Natural killer cell (primary cell): ENCODE measurements at places on chromosomes 13 and 19.

DNA sequence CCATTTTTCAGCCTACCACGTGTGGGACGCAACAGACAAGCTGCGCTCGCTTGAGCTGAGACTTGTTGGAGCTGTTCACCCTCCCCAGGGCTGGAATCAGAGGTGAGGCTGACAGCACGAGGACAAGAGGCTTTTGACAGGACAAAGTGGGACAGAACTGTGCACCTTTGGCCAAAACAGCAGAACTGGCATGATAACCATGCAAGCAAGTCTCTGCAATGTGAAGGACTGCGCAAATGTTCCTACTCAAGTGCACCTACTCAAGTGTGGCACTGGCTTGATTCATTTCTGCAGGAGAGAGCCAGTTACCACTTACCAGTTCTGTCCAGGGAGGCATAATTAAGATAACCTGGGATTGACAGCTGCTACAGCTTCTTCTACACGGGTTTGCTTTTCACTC, 62.2 kb upstream of the TM9SF2 start:
- no peak for DNase-seq

DNA sequence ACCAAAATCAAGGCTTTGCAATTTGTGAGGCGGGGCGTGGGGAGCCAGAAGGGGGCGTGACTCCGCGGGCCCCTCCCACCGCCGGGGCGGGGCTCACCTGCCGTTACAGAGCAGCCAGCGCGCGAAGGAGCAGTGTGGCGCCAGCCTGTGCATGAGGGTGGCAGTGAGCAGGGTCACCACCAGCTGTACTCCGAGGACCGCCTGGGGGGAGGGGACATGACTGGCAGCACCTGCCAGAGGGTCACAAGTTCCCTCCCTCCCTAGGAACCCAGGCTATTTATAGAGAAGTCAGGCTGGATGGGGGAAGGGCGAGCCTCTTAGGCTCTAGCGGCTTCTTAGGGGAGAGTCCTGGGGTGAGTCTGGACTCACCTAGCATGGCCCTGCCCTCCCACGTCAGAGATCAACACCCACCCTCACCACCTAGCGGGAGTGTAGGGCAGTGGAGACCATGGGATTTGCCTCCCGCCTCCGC, 3.6 kb downstream of the TMEM161A start:
- DNase-seq, result peak; percentile 54

GRCh38 chr19:12705654-12706331, 9.4 kb upstream of the FBXW9 start:
- no peak for DNase-seq

DNA sequence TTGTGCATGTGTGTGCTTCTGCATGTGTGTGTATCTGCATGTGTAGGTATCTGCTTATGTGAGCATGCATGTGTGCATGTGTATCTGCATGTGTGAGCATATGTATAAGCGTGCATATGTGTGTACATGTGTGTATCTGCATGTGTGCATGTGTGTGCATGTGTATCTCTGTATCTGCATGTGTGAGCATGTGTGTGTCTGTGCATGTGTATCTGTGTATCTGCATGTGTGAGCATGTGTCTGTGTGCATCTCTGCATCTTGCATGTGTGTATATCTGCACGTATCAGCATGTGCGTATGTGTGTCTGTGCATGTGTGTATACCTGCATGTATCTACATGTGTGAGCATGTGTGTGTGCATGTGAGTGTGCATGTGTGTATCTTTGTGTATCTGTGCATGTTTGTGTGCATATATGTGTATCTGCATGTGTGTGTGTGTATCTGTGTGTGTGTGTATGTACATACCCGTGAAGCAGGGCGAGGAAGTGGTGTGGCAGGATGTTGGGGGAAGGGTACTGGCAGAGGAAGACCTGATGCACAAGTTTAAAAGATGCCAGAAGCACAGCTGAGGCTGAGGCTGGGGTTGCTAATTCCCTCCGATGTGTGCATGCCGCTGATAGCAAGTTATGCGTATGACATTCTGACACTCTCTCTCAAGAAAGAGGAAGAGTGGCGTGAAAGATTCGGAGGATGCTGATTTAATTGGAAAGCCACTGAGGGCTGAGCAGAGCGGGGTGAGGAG, 64.2 kb downstream of the TEX29 start:
- DNase-seq, result no peak

DNA sequence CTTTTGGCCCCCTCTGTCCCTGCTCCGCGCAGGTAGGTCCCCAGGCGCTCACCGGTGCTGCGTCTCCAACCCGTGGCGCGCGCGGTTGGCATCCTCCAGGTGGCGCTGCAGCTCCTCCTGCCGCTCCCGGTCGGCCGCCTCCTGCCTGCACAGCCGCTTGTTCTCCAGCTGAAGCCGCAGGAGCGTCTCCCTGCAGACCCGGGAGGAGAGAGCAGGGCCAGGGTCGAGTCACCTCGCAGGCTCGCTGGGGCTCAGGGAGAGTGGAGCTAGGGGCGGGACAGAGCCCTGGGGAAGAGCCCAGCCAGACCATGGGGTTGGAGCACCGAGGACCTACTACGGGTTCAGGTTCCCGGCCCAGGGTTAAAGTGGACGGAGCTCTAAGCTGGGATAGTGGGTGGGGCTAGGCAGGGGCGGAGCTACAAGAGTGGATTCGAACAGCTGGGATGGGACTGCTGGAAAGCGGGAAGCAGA, 9.3 kb downstream of the HOOK2 start:
- peak; percentile 80 for DNase-seq

DNA sequence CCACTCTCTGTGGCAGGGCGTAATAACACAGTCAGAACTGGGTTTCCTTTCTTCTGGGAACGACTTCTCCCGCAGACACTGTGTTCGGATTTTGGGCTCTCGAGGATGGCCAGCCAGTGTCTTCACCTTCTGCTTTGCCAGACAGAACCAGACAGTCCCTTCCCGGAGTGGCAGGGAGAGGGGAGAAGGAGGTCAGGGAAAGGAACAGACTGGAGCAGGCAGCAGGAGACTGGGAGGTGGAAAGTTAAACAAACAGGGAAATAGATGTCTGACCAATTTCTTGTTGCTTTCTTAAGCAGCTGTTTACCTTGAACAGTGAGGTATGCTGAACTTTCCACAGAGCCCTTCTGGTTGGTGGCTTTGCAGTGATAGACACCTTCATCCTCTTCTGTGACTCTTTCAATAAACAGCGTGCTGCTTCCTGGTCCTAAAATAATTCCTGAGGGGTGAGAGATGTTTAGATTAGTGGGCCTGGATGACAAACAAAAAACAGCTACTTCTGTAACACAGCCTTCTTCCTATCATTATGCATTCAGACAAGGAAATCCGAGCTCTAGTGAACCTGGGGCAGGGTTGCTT, 137.6 kb downstream of the FLT1 start:
- no peak for DNase-seq

DNA sequence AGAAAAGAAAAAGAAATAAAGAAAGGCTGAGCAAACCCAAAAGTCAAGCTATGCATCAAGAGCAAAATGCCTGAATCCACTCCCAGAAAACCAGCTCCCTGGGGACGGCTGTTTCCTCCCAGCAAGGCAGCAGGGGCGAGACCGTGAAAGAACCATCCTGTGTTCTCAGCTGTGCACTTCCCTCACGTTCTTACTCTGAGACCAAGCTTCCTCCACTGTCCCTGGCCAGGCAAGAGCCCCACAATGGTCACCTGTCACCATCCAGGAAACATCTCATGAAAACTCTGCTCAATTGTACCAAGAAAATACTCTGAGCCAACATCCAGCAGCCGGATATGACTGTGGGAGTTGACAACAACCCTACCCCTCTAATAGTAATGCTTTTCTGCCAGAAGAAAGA, 22.9 kb downstream of the RAB20 start:
- no peak for DNase-seq

- no peak for DNase-seq
These were observed 264.4 kb downstream of the UQCRFS1 start for GRCh38 chr19:28948566-28948965.

DNA sequence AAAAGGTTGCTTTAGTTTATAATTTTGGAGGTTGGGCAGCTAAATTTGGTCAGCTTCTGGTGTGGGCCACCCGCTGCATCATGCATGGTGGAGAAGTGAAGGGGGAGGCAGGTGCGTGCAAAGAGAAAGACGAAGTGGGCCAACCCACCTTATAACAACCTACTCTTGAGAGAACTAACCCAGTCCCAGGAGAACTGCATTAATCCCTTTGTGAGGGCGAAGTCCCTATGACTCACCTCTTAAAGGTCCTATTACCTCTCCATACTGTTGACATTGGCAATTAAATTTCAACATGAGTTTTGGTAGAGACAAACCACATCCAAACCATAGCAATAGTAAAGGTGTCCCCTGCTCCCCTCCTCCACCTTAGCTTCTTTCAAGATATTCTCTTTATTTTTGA, 7.7 kb upstream of the FGF9 start:
- no peak for DNase-seq

DNA sequence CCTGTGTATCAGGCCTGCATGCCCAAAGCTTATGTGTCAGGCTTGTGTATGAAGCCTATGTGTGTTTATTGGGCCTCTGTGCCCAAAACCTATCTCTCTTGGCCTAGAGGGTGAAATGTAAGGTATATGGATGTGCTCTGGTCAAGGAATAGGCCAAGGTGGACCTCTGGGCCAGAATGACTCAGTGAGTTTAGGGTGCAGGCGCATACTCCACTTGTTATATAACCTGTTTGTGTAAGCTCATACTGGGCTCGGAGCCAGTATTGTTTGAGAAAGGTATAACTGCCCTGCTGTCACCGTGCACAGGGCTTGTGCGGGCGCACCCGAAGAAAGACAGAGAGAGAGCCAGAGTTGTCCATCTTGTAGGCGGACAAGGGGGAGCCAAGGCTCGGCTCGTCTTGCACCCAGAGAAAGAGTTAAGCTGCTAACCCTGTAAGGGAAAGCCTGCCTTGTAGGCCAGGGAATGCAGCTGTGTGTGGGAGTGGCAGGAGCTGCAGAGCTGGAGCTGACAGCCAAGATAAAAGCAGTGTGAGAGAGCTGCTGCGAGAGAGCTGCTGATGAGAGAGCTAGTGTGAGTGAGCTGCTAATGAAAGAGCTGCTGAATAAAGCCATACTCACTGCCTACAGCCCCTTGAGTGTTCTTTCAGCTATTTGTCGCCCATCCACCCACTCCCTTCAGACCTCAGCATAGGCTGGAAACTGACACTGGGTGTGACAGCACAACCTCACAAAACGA, 43.4 kb upstream of the N4BP2L1 start:
- no peak for DNase-seq

DNA sequence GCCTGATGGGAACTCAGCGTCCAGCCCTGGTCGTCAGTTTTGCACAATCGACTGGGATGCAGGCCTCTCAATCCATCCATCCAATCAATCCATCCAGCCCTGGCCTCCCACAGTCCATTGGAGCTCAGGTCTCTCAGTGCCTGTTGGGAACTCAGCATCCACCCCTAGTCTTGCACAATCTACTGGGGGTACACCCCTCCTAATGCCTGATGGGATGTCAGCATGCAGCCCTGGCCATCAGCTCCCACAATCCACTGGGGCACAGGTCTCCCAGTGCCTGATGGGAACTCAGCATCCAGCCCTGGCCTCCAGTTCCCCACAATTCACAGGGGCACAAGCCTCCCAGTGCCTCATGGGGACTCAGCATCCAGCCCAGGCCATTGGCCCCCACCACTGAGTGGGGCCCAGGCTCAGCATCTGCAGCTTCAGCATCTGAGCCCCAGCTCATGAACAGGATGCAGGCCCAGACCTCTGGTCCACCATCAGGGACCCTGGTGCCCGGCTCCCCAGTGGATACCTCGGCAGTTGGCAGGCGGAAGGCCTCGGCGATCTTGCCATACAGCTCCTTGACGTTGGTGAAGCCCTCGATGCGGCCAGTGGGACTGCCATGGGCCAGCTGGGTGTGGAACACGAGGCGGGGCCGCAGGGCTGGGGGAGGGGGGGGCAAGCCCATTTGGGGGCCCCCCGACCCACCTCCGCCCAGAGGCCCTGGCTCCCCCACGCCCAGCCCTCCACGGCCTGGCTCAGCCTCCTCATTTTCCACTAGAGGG, 7.2 kb upstream of the PTGER1 start:
- DNase-seq, result no peak
